Ascending aorta (tissue), 2 donors: ENCODE measurements at places on chromosomes 11 and 22.

GRCh38 chr11:34652191-34652973, 31.5 kb downstream of the EHF start:
- DNase-seq = no peak

- peak; percentile 7 for DNase-seq
These were observed 121.5 kb downstream of the KCNQ1OT1 start for GRCh38 chr11:2577991-2578928.

GRCh38 chr11:47108214-47108613, 68.5 kb downstream of the ARFGAP2 start:
- DNase-seq = no peak

DNA sequence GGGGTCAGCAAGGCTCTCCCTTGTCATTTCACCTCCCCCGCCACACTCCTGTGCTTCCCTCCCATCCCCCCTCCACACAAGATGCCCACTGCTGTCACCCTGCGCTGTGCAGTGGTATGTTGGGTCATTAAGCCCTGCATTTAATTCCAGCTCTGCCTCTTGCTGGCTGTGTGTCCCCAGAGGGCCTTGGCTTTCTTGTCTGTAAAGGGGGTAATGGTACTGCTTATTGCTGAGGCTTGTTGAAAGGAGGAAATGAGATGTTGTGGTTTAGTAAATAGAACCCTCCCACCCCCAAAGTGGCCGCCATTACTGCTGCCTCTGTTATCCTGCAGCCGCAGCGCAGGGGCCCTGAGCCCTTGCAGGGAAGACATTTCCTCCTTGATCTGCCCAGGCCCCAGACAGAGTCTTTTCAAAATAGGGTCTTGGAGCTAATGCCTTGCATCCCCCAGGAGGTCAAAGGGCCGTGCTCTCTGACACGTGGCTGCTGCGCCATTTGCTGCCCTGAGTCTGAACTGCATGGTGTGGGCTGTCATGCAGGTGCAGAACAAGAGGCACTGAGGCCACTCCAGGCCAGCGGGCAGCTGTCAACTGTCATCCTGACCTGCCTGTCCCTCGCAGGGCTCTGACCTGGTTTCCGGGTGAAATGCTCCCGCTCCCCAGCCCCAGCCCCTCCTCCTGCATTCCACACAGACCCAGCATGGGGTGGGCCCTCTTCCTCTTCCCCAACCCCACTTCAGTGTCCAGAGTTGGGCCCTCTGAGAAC, 18.7 kb downstream of the PVALB start:
- DNase-seq = no peak

DNA sequence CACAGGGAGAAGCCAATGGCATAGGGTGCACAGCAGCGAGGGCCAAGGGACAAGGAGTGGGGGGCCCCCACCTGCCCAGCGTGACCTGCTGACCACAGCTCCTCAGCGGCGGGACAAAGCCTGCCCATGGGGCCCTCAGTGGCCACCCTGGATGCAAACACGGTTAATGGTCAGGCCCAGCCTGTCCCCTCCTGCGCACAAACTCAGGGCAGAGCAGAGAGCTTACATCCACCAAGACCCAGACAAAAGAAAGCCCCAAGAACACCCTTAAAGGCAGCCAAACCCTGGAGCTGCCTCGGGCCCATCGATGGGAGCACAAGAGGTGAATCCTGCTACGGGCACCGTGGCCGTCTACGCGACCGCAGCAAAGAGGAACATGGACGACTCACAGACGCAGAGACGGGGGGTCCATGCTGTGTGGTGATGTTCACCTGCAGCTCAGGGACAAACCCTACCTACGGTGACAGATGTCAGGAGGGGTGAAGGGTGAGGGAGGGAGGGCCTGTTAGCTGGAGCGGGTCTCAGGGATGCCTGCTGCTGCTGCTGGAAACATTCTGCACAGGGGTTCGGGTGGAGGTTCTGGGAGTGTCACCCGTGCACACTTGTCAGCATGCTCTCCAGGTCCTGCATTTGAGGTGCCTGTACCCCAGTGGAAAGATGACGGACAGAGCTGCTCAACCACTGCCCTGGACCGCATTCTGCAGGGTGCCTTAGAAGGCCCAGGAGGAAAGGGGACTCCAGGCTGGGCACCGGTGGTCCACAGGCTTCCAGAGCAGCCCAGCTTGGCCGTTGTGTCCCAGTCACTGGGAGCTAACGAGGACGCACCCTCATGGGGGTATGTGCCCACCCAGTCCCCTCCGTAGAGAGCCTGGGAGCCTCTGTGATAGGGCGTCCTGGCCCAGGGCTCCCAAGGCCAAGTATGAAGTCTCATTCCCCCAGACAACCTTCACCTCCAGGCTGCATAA, 11.6 kb downstream of the ASCL2 start:
- DNase-seq = peak; percentile 57

DNA sequence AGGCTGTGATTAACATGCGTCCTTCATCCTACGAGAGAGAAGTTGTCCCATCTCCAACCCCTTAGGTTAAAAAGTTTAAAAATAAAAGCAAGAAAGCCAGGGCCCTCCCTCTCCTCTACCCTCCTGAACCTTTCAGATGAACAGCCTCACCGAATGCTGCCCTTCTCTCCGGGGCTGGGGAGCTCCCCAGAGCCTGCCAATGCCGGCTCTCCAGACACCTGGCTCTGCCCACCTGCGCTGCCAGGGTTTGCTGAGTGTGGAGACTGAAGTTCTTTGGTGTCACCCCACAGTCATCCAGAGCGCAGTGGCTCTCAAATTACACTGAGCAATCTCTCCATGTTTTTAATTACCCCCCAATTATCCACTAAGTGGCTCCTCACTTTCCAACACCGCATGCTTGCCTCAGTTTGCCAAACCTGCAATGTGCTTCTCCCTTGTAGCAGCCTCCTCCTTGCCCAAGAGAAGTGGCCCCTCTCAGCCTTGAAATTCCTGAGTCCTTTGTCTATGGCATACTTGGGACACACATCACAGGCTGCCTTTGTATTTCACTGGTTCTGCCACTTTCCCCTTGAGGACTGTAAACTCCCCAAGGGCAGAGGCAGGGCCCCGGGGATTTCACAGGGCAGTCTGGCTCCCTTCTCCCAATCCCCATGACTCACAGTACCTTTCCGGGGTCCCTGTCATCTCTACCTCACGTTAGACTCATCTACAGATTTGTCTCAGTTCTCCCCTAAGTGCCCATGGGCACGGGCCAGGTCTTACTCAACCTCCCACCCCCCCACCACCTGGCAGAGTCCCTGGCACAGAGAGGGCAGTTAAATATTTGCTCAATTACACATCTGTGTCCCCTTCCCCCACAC, 2.0 kb downstream of the MYH9 start:
- peak; percentile 59 for DNase-seq

DNA sequence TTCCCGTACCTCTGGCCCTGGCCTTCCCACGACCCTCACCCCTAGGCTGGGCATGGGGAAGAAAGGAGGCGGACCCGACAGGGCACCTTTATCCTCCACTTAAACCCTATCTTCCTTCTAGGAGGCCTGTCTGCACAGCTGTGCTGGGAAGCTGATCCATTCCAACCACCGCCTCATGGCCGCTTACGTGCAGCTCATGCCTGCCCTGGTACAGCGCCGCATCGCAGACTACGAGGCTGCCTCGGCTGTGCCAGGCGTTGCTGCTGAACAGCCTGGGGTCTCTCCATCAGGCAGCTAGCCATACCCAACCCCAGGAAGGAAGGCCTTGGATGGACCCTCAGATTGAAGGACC, 599 bp downstream of the TIMM10B start:
- DNase-seq = no peak

GRCh38 chr11:121829159-121829643, 286.8 kb downstream of the BLID start:
- DNase-seq = peak; percentile 75
